ENCODE measurements at places on chromosomes 1 and 21. TPM values are rescaled to one million over a fixed set of nuclear protein-coding genes. Genes with fewer than 3 reads are reported as not detected.

CD84 gene
- total RNA-seq: 58.5 TPM

GRCh38 chr21:37458669-37459276 is 92.2 kb downstream of the DYRK1A start:
- peaks cover 16% of the 10 kb centered on the region for H3K36me3 ChIP-seq
- H3K27ac ChIP-seq: peak overlapping the region; percentile 75
- DNase-seq: no peak
- H3K4me3 ChIP-seq: peak overlapping the region; percentile 37
- H3K4me1 ChIP-seq: peaks cover 58% of the 10 kb centered on the region
- no peaks in the 10 kb centered on the region for H3K27me3 ChIP-seq

DNA sequence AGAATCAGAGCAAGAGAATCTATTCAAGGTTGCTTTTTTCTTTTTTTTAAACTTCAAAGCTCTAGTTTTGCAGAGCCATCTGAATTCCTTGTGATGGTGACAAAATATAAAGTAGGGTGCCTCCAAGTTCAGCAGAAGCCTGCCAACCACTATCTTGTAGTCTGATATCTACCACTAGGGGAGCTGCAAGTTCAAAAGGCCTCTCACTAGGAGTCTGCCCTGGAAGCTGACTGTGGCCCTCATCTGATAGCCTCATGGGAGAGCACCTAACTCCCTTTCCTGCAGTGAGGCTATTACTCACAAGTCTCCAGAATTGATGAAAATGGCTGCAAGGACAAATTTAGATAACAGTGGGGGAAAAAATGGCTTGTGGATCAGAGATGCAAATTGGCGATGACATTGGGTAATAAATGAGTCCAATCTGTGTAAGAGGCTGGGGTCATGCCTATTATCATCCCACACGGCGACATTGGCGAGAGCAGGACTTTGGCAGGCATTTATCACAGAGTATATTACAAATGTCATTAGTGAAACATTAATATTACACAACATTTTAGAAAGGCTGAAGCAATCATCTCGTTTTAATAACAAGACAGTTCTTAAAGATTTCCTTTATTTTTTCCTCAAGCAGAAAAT is 10.7 kb upstream of the ZP4 start:
- DNase-seq: no peak
- H3K36me3 ChIP-seq: no peaks in the 10 kb centered on the region
- no peaks in the 10 kb centered on the region for H3K27me3 ChIP-seq
- no peak overlapping the region for H3K4me3 ChIP-seq
- H3K4me1 ChIP-seq: no peaks in the 10 kb centered on the region
- no peak overlapping the region for H3K27ac ChIP-seq

DNA sequence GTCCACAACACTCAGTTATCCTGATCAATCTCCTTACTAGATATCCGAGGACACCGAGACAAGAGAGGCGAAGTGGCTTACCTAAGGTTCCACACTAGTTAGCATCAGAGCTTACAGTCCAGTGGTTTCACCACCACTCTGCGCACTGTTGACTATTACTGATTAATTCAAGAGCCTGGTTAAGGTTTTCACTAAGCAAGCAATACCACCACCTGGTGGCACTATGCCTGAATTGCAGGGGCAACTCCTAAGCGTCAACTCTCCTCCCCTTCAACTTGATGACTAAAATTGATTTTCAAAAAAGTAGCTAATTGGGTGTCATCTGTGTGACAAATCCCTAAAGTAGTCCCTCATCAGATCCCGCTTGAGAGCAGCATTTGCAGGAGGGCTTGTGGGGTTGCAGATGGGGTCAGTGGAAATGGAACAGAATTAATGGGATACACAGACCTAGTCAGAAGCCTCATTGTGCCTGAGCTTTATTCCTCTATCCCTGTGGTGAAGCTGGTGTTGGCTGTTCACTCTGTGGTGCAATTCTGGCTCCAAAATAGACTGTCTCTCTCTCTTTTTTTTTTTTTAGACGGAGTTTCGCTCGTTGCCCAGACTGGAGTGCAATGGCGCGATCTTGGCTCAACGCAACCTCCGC is 9.1 kb downstream of the TTC22 start:
- peaks cover 2% of the 10 kb centered on the region for H3K4me1 ChIP-seq
- peaks cover 2% of the 10 kb centered on the region for H3K36me3 ChIP-seq
- DNase-seq: no peak
- no peaks in the 10 kb centered on the region for H3K27me3 ChIP-seq

ZNF648 gene
- total RNA-seq: not detected

ATAD3C gene
- 1.7 TPM for total RNA-seq

- peaks cover 2% of the 10 kb centered on the region for H3K27me3 ChIP-seq
- no peak overlapping the region for H3K27ac ChIP-seq
- H3K4me3 ChIP-seq: peak overlapping the region; percentile 47
- peaks cover 6% of the 10 kb centered on the region for H3K4me1 ChIP-seq
- DNase-seq: no peak
- peaks cover 9% of the 10 kb centered on the region for H3K36me3 ChIP-seq
These were observed 1.3 kb downstream of the AGRN start for GRCh38 chr1:1021010-1021919.

- H3K4me3 ChIP-seq: no peak overlapping the region
- peaks cover 8% of the 10 kb centered on the region for H3K4me1 ChIP-seq
- no peak overlapping the region for H3K27ac ChIP-seq
- peaks cover 1% of the 10 kb centered on the region for H3K36me3 ChIP-seq
These were observed 25.9 kb downstream of the KCNC4 start for GRCh38 chr1:110235834-110236682.

DNA sequence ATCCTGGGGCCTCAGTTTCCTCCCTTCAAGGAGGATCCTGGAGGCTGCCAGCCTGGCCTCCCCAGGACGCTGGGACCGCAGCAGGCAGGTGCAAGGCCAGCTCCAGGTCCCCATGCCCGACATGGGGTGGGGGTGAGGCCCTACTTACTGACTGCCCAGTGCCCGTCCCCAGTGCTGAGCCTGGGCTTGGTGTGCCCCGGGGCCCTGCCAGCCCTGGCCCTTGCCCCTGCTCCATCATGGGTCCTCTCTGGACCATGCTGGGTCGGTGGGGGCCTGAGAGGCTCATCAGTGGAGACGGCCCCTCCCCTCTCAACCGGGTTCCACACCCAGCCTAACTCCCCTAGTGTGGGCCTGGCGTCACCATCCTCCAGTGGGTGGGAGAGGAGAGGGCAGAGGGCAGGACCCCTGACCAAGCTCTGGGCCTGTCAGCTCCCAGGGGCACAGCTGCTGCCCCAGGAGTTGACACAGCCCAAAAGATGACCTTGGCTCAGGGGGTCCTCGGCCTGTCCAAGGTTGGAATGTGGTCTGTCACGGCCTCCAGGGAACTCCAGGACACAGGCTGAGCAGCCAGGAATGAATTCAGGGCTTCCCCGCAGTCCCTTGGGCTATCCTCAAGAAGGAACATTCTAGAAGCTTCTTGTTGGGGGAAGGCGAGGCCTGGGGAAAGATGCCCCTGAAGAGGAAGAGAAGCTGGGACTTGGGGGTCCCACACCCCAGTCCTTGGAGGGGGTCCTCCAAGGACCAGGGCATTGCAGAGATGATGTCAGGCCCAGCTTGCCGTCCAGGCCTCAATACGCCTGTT is 17.6 kb upstream of the ARF1 start:
- H3K27ac ChIP-seq: no peak overlapping the region
- no peak for DNase-seq
- no peaks in the 10 kb centered on the region for H3K36me3 ChIP-seq
- peaks cover 20% of the 10 kb centered on the region for H3K27me3 ChIP-seq
- no peak overlapping the region for H3K4me3 ChIP-seq

DNA sequence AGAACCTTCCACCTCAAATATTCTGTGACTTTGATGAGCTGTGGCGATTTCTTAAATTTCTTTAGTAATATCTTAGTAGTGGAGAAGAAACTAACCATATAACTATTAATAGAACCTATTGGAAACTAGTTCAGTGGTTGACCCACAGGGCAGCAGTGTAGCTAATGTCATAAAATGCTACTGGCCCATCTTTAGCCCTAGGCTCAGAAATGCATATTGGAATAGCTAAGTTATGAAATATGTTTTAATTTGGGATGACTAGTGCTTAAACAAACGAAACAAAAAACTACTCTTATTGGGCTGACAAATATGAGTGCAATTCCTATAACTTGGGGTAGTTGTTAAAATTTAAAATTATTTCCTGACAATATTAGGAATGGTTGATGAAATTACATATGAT is 20.2 kb downstream of the MACO1 start:
- H3K4me1 ChIP-seq: peaks cover 4% of the 10 kb centered on the region
- no peak for DNase-seq
- no peak overlapping the region for H3K4me3 ChIP-seq
- H3K27me3 ChIP-seq: no peaks in the 10 kb centered on the region
- H3K27ac ChIP-seq: no peak overlapping the region

GRCh38 chr1:183021405-183022201 is 1.6 kb upstream of the LAMC1 start:
- peaks cover 71% of the 10 kb centered on the region for H3K27me3 ChIP-seq
- H3K27ac ChIP-seq: no peak overlapping the region
- H3K4me3 ChIP-seq: no peak overlapping the region
- no peak for DNase-seq

DNA sequence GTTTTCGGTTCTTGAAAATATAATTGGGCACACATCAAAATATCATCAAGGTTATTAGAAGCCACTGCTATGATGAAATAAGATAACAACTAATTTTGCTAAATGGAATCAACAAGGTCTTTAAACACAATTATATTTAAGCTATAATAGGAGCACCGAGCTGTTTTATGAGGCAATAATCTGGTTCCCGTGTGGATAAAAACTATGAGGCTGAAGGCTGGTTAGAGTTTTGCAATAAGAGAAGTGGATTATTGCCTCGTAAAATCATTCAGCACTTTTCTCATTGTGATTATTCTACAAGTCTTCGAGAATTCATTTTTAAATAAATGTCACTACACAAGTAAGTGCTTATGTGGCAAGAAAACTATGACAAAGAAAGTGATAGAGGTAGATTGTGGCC is 975.7 kb upstream of the ADGRL2 start:
- no peaks in the 10 kb centered on the region for H3K4me1 ChIP-seq
- H3K36me3 ChIP-seq: no peaks in the 10 kb centered on the region
- no peak overlapping the region for H3K27ac ChIP-seq
- H3K4me3 ChIP-seq: no peak overlapping the region

GRCh38 chr1:77057994-77058585 is 161.1 kb downstream of the PIGK start:
- H3K27me3 ChIP-seq: peaks cover 13% of the 10 kb centered on the region
- peak overlapping the region; percentile 60 for H3K27ac ChIP-seq
- no peak for DNase-seq
- H3K4me1 ChIP-seq: peaks cover 10% of the 10 kb centered on the region
- H3K36me3 ChIP-seq: no peaks in the 10 kb centered on the region
- no peak overlapping the region for H3K4me3 ChIP-seq

SLC44A3 gene
- total RNA-seq: 1.5 TPM

DNA sequence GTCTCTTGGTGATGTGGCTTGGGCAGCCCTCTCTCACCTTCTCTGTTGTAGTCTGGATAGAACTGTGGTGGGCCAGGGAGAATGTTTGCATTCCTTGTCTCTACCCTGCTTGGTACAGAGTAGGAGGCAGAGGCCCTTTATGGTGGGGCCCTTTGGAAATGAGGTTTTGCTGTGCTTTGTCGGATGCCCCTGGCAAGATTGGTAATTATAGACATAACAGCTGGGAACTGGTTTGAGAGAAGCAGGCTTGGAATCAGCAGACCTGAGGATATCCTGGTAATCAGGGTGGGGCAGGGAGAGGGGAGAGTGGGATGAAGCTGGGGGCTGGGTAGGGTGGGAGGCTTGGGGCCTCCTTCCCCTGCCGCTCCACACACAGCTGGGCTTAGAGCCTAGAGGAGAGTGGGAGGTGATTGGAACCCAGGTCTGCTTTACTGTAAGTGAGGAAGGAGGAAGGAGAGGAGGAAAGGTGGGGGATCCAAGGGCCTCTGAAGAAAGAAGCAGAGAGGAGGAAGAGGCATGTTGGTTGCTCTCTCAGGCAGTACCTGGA is 5.0 kb downstream of the VANGL2 start:
- H3K4me1 ChIP-seq: peaks cover 2% of the 10 kb centered on the region
- no peak overlapping the region for H3K27ac ChIP-seq
- no peak for DNase-seq
- H3K27me3 ChIP-seq: peaks cover 31% of the 10 kb centered on the region
- H3K4me3 ChIP-seq: no peak overlapping the region

ADCY10 gene
- 0.20 TPM for total RNA-seq

DNA sequence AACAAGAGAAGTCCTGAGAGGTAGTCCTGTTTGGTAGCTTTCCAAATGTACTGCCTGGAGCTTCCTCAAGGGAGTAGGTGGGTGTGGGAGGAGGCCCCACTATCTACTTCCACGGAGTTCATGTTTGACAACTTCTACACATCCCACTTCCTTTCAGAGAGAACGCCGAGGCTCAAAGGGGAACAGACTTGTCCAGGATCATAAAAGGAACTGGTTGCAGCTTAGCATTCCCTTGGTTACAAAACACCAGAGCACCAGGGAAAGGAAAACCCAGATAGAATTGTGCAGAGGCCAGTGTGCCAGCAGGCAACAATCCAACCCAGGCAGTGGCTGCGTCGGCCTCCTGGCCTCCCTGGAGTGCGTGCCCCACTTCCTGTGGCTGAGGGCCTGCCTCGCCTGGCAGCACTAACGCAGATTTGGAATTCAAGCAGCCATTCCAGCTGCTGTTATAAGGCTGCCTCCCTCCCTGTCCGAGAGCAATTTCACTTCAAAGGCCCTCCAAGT is 4.2 kb upstream of the RAP1GAP start:
- no peak overlapping the region for H3K4me3 ChIP-seq
- H3K4me1 ChIP-seq: peaks cover 2% of the 10 kb centered on the region
- H3K36me3 ChIP-seq: peaks cover 1% of the 10 kb centered on the region
- H3K27ac ChIP-seq: no peak overlapping the region

PACC1 gene
- total RNA-seq: 10.1 TPM

DNA sequence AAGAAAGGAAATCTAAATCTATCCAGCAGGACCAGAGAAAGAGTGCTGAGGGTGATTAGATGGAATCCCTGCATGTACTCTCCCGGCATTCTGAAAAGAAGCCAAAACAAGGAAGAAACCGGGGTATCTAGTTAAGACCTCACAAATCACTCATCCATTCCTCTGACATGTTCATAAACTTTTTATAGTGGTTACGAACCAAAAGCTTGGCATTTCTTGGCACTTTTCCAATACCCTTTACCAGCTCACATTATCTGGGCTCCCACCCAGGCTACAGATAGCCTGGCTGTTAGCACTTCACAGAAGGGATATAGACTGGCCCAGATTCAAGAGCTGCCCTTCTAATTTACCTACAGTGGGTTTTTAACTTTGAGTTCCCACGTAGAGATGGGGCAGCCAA is 1.8 kb upstream of the C1orf74 start:
- DNase-seq: no peak
- peaks cover 34% of the 10 kb centered on the region for H3K4me1 ChIP-seq
- no peak overlapping the region for H3K4me3 ChIP-seq
- no peaks in the 10 kb centered on the region for H3K27me3 ChIP-seq

DNA sequence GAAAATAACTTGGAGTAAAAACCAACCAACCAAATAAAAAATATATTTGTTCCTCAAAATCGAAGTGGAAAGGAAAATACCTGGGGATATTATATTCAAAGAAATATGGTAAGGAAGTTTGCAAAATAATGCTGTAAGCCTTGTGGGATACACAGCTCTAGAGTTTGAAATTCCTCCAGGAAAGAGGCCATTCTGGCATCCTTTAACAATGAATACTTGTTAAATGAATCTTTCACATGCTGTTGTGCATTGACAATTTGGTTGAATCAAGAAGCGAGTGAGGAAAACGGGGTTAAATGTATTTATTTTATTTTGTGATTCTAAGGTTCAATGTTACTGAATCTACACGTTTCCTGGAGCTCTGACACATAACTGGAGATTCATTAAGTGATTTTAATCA is 30.5 kb upstream of the NTNG1 start:
- DNase-seq: no peak
- H3K4me1 ChIP-seq: no peaks in the 10 kb centered on the region
- no peak overlapping the region for H3K27ac ChIP-seq
- H3K4me3 ChIP-seq: no peak overlapping the region
- no peaks in the 10 kb centered on the region for H3K27me3 ChIP-seq

Measured in activated naive CD8-positive, alpha-beta T cell treated with anti-CD3 and anti-CD28 coated beads, Interleukin-2, amount 10 ng/mL, durations not matched to agents 7 days and 5 days (primary cell).